ENCODE measurements at places on chromosomes 11 and 22.

- DNase-seq, result peak; percentile 70
These were observed 77.9 kb downstream of the BTBD10 start for GRCh38 chr11:13384908-13385640.

- DNase-seq, result no peak
These were observed 108.4 kb upstream of the SLC5A12 start for GRCh38 chr11:26830218-26830617.

- DNase-seq, result no peak
These were observed 80.3 kb upstream of the AKIP1 start for GRCh38 chr11:8830641-8831040.

DNA sequence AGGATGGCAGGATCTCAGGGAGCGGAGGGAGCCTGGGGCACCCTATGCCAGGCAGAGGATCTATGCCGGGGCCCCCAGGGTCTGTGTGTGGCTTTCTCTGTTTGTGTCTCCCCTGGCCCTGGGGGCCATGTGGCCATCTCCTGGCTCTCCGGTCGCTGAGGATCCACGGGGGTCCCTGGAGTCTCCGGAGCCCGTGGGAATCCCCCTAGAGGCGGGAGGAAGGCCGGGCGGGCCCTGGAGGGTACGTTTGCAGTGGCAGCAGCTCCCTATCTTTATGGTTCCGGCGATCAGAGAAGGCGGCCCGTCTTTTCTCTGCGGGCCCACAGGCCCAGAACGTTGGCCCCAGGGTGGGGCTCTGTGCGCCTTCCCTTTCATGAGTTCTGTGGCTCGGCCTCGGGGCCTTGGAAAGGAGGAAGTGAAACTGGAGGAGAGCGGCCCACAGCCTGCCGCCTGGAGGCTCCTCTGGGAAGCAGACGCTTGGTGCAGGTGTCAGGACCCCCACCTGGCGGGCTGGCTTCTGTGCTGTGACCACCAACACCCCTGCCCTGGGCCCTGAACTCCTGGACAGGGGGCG is 82.1 kb downstream of the KCNQ1 start:
- DNase-seq, result peak; percentile 41

DNA sequence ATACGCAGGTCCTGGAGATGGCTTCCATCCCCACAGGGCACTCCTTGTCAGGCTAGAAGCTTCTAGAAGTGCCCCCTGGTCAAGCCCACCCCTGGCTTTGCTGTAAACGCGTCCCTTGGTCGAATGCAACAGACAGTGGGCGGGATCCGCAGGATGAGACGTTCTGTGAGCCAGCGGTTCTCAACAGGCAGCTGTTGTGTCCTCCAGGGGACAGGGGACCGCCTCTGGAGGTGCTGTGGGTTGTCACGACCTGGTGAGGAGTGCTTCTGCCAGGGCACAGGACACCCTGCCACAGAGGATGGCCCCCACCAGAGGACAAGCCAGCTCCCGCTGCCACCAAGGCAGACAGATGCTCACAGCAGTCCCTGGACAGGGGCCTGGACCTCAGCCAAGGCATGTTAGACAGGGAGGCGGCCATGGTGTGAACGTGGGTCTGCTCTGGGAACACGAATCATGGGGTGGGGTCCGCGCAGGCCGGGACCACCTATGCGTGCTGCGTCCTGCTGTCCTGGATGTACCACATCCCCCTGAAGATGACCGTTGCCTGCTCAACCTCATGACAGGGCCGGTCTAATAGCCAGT is 11.7 kb downstream of the CRELD2 start:
- DNase-seq, result no peak

GRCh38 chr22:41380993-41381328 is 781 bp upstream of the TEF start:
- DNase-seq, result peak; percentile 87

DNA sequence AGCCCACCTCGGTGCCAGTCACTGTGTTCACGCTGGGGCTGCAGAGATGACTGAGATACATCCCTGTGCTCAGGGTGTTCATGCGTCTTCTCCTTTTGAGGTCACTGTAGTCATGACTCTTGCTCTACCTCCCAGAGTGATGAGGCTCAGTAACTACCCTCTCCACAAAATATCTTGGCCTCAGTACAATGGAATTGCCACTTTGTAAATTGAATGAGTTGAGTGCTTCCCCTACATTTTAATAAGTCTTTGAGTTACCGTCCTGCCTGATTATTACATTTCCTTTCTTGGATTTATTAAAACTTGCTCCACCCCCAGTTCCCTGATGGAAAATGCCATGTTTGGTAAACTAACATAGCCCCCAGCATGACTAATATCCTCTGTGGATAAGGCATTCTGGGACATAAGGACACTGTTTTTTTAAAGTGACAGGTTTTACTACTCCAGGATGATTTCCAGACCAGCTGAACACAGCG is 15.9 kb downstream of the PRSS23 start:
- DNase-seq, result no peak

- no peak for DNase-seq
These were observed 234.7 kb downstream of the LUZP2 start for GRCh38 chr11:24731554-24731953.

- DNase-seq, result peak; percentile 75
These were observed 451.3 kb downstream of the TBC1D22A start for GRCh38 chr22:47213571-47214230.
